ENCODE measurements at places on chromosomes 1 and 21. TPM values are rescaled to one million over a fixed set of nuclear protein-coding genes. Genes with fewer than 3 reads are reported as not detected.

DNA sequence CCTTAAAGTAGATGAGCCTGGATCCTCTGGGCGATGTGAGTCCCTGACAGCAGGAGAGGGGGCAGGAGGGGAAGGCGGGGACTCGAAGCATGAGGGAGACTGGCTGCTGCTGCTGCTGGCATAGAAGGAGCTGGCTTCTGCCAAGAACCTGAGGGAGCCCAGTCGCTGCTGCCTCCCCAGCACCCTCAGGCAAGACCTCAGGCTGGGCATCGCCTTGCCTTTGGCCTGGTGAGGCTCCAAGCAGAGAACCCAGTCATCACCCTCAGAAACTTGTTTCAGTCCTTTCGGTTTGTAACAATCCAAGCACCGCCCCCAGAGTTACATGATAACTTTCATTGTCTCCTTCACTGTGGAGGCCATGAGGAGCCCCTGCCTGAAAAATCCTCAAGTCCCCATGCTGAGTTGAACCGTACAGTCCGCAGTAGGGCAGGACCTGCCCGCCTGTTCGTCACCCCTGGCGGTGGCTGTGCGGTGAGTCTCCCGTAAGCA lies 38.8 kb downstream of the POFUT2 start:
- peak; percentile 80 for DNase-seq

DNA sequence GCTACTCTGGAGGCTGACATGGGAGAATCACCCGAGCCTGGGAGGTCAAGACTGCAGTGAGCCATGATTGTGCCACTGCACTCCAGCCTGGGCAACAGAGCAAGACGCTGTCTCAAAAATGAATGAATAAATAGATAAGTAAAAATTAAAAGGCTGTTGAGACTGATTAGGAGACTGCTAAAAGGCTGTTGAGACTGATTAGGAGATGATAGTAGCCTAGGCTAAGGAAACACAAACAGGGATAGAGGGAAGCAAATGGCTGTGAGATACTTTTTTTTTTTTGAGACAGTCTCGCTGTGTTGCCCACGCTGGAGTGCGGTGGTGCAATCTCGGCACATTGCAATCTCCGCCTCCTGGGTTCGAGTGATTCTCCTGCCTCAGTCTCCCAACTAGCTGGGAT lies 28.4 kb downstream of the PRPF38A start:
- DNase-seq = no peak

DNA sequence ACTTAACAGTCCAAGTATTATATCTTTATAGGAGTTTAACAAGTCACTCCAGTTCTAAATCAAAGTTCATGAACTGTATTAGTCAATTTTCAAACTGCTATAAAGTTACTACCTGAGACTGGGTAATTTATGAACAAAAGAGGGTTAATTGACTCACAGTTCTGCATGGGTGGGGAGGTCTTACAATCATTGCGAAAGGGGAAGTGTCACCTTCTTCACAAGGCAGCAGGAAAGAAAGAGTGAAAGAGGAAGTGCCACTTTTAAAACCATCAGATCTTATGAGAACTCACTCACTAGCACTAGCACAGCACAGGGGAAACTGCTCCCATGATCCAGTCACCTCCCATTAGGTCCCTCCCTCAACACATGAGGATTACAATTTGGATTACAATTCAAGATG lies 70.0 kb downstream of the CLCA4 start:
- DNase-seq = no peak

Gene B3GALT2
- total RNA-seq = not detected

Gene ZNF692
- total RNA-seq = 18.4 TPM
